Fibroblast of skin of scalp (primary cell): ENCODE measurements at places on chromosomes 1 and 21.

GRCh38 chr1:43445606-43446387 lies 7.9 kb downstream of the HYI start:
- DNase-seq, result no peak

DNA sequence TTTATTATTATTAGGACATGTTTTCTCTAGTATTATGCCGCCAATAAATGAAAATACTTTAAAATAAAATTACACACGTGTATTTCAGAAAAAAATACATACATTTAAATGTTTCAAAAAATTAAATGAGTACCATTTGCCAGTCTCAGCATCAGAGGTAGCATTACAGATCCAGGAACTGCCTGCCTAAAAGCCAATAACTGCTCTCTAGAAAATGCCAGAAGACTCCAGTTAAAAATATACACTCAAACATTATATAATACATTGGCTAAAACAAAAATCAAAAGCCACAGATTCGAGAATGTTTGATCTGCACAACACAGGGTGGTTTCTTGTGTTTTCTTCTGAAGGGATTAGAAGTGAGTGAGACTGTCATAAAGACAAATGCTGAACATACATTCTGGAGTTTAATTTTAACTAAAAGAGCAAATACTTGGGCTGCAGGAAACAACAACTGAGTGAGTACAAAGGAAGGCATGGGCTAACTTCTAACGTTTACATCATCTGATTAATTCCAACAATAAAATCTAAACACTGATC lies 105.5 kb downstream of the RERE start:
- DNase-seq, result no peak

- peak; percentile 22 for DNase-seq
Observed at GRCh38 chr1:67611846-67612245, 73.2 kb upstream of the GADD45A start.

- peak; percentile 87 for DNase-seq
Observed at GRCh38 chr1:236064674-236065508, at the start of gene NID1. Gene NID1 (minus strand): TSS chr1:236065090. CDS start chr1:236065079, 11 bp downstream.

GRCh38 chr1:233738396-233738795 lies 124.5 kb downstream of the KCNK1 start:
- DNase-seq, result no peak

GRCh38 chr1:30450818-30451233 lies 272.6 kb downstream of the MATN1 start:
- no peak for DNase-seq

DNA sequence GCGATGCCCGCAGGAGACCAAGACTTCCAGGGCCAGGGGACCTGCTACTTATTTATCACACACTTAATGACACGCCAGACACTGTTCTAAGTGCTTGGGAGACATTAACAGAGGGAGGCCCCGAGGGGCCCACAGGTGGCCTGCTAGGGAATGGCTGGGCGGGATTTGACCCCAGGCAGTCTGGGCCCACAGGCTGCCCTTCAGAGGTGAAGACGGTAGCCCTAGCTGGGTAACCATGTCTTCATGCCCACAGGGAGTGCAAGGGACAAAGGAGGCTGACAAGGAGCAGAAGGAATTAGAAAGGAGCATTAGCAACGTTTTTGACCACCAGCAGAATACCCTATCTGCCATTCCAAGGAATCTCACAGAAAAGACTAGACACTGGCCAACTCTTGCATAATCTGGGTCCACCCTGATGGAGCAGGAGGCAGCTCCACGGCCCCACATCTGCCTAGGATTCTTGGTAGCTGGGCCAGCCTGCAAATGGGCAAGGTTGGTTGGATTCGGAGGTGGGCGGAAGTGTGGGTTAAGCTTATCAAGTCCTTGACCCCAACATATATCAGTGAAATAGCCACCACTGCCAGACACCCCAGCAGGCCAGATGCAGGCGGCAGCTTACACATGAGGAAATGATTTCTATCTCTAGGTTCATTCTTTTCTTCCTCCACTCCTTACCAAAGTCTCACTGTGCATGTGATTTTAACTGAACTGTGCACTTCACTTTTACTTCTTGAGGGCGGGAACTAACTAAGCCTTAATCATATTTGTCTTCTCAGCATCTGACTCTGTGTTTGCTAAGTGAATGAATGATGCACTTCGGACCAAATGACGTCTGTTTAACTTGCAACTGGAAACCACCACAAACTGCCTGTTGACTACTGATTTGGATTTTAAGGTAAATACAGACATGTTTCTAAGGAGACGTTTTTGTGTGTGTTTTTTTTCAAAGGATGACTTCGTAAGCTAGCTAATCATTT lies 3.4 kb upstream of the ETS2 start:
- no peak for DNase-seq

DNA sequence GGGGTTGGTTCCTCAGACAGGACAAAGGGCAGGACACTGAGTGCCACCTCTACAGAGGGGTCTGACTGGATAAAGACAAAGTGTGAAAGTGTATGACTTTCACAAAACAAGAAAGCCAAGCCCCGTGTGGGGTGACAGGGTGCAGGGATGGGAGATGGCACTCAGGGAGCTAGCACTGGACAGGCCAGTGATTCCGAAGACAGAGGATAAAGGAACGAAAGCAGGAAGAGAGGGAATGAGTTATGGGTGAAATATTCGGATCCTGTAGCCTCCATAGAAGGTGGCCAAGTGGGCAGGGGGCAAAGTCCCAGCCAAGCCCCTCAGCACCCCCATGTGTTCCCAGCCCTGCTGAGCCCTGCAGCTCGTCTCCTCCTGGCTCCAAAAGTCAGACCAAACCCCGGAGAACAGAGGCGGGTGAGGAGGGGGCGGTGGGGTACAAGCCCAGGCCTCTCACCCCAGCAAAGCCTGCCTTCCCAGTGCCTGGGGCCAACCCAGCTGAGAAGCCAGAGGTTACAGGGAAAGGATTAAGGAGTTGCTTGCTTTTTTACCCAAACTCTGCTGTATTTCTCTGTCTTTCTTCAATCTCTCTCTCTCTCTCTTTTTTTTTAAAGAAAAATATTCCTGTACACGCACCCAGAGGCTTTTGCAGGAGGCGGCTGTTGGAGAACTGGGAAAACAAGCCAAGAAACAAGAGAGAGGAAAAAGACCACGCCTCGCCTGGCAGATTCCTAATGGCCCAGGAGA lies 14.0 kb upstream of the WASF2 start:
- peak; percentile 78 for DNase-seq

GRCh38 chr1:180916012-180916770 lies 3.5 kb downstream of the KIAA1614 start:
- DNase-seq, result no peak

GRCh38 chr1:40389322-40389803 lies 15.8 kb downstream of the SMAP2 start:
- DNase-seq, result no peak

DNA sequence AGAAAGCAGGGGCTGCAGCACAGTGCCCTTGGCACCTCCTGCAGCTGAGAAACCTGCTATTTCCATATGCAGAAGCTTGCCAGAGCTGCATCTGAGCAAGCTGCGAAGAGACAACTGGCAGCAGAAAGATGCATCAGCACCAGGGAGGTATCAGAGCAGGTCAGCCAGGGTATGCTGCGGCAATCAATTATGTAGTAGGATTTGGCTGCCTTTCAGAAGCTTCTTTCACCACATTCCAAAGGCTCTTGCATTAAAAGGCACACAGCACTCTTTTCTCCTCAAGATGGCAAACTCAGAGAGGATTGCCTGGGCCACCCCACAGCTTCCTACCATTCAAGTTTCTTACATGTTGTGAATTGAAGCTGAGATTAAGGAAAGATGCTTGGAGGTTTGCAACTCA lies 47.6 kb upstream of the RAP1A start:
- peak; percentile 73 for DNase-seq

- DNase-seq, result peak; percentile 26
Observed at GRCh38 chr1:169892927-169893644, 610 bp downstream of the SCYL3 start.

DNA sequence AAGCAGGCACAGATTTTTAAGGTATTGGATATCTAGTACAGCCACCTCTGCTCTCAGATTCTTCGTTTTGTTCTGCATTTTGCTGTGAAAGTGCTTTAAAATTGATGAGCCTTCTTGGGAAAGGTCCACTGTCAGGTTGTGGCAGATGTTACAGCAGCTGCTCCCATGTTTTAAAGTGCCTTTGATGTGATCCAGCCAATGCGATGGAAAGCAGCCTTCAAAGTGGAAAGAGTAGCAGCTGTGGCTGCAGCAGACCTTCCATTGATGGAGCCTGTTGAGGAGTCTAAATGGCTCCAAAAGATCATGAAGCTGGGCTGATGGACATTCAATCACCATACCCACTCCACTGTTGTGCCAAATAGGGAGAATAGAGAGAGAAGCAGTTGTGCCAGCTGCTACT lies 816.9 kb downstream of the PLA2G4A start:
- DNase-seq, result no peak

GRCh38 chr1:26848941-26849774 lies 13.8 kb upstream of the SFN start:
- peak; percentile 54 for DNase-seq

- peak; percentile 73 for DNase-seq
Observed at GRCh38 chr1:199084293-199084692, 445.5 kb downstream of the PTPRC start.

- DNase-seq, result no peak
Observed at GRCh38 chr1:234256359-234256758, 116.9 kb upstream of the COA6 start.

DNA sequence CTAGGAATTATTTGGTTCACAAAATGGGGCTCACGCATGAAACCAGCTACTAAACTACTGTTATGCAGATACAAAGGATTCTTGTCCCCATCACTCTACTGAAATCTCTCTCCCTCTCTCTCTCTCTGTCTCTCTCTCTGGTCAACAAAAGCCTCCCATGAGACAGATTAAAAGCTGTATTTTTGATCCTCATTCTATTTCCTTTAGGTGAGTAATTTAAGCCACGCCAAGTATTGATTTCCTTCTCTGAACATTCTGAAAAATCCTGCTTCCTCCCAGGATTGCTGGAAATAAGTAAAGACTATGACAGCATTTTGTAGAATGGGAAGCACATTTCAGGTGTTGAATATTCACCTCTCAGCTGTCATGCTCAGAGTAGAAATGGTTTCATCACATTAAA lies 43.7 kb downstream of the PRDX6 start:
- DNase-seq, result no peak

DNA sequence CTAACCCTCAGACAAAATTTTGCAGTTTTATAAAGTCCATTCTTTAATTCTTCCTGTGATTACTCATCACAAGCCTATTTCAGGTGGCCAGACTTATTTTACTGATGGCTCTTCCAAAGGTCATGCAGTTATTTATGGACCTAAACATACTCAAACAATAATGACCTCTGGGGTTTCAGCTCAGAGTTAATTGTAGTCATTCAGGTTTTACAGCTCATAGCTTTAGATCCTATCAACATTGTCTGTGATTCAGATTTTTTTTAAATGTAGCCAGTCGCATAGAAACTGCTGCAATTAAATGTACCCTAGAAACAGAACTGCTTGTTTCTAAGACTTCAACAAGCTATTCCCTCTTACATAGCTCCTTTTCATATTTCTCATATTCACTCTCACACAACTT lies 270.8 kb downstream of the COL11A1 start:
- DNase-seq, result no peak

- peak; percentile 84 for DNase-seq
Observed at GRCh38 chr1:155978325-155978972, at the start of gene ARHGEF2. Gene ARHGEF2 (minus strand): TSS chr1:155978547. CDS start chr1:155978427, 120 bp downstream.

- DNase-seq, result no peak
Observed at GRCh38 chr1:183723571-183723970, 70.5 kb upstream of the APOBEC4 start.

DNA sequence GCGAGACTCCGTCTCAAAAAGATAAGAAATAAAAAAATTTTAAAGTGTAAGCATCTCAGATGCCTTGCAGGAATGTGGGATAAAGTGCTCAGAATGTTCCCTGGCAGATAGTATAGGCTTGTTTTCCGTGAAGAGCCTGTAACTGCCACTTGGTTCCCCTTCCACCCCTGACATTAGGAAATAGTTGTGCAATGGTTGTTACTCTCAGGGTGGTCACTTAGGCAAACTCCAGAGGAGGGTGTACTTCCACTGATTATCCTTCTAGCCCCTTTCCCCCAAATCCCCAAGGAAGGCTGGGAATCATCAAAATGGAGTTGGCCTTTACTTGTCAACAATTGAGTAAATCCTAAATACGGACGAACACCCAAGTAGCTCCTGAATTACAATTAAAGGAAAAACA lies 10.4 kb downstream of the RPL11 start:
- DNase-seq, result no peak

- no peak for DNase-seq
Observed at GRCh38 chr1:184574588-184574987, 180.1 kb downstream of the EDEM3 start.

GRCh38 chr21:36044056-36044455 lies 16.3 kb downstream of the SETD4 start:
- DNase-seq, result no peak

- no peak for DNase-seq
Observed at GRCh38 chr1:168281603-168282325, 1.1 kb downstream of the TBX19 start.

DNA sequence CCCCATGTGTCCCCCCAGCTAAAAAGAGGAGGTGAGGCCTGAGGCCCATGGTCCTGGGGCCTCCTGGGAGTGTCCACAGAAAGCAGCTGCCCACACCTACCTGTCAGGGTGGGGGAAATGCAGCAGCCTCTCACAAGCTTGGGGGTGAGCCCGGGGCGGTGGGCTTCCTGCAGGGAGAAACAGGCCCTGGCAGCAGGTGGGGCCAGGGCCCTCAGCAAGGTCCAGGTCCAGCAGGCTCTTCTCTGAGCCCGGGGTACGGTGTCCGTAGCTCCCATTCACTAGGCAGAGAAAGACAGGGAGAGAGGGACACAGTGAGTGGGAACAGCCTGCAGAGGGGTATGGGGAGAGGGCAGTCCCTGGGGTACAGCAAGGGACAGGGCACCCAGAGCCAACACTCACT lies 139.0 kb downstream of the GLIS1 start:
- no peak for DNase-seq

DNA sequence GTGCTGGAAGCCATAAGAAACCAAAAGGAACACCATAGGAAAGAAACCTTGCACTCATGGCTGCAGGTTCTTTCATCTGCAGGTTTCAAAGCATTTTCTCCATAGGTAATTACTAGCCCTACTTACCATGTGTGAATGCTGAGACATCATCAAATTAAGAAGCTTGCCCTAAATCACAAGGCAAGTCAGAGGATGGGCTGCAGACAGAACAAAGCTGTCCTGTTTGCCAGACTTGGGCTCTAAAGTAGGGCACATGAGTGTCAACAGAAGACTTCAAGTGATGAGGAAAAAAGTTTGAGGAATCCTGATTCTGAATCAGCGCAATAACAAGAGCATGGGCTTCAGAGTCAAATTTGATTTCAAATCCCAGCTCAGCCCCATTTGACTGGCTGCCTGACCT lies 5.8 kb upstream of the EPS15 start:
- no peak for DNase-seq

DNA sequence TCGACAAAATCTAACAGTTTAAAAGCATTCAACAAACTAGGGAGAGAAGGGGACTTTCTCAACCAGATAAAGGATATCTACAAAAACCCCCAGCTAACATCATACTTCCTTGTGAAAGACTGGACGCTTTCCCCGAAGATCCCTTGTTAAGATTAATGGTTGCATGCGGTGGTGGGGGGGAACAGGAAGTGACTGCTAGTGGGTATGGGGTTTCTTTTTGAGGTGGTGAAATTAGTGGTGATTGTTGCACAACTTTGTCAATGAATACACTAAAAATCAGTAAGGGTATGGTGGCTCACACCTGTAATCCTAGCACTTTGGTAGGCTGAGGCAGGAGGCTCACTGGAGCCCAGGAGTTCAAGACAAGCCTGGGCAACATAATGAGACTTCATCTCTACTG lies 26.9 kb upstream of the EYA3 start:
- DNase-seq, result no peak
